ENCODE measurements at places on chromosomes 16 and 17. TPM values are rescaled to one million over a fixed set of nuclear protein-coding genes. Genes with fewer than 3 reads are reported as not detected.

DNA sequence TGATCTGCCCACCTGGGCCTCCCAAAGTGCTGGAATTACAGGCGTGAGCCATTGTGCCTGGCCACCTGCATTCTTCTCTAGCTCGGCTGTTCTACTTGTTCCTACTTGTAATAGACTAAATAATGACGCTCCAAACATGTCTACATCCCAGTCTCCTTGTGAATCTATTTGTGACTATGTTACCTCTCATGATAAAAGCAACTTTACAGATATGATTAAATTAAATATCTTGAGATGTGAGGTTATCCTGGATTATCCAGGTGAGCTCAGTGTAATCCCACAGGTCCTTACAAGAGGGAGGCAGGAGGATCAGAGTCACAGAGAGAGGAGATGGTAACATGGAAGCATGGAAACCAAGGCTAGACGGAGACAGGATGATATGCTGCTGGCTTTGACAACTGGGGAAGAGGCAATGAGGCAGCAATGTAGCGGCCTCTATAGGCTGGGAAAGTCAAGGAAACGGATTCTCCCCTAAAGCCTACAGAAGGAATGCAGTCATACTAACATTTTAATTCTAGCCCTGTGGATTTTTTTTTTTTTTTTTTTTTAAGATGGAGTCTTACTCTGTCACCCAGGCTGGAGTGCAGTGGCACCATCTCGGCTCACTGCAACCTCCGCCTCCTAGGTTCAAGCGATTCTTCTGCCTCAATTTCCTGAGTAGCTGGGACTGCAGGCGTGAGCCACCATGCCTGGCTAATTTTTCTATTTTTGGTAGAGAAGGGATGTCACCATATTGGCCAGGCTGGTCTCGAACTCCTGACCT lies 5.0 kb upstream of the LASP1 start:
- DNase-seq: no peak

DNA sequence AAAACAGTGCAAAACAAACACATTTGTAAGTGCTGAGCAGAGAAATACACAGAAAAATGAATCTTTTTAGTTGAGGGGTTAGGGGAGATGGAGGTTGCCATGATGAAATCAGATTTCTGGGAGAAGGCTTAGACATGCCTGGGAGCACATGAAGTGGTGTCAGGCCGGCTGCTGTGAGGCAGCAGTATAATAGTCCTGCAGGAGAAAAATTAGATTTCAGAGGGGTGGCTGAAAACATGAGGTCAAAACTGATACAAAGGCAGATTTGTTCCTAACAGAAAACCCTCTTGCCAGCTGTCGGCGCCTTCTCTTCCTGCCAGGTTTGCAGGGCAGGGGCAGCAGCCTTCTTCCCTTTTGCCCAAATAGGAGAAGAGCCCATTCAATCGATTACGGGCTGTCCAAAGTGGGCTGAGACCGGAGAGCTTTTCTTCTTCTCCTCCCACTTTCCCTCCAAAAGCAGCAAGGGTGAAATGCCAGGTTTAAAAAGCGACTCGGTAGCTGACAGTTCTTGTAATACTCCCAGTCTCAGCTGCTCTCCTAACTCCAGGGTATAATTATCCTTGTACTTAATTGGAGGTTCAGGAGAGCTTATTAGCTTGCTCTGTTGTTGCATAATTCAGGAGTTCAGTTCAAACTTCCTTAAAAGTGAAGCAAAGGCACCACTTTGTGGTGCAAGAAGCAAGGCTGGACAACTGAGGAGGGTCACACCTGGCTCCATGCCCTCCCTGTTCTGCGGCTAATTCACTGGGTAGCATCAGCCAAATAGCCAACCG lies 80.0 kb downstream of the PCTP start:
- DNase-seq: no peak

GRCh38 chr17:10624969-10625368 lies 32.1 kb downstream of the MYH3 start:
- DNase-seq: no peak

- no peak for DNase-seq
These were observed 236.0 kb downstream of the IRF8 start for GRCh38 chr16:86134802-86135461.

GRCh38 chr17:67503184-67503583 lies 126.1 kb downstream of the PITPNC1 start:
- DNase-seq: no peak

DNA sequence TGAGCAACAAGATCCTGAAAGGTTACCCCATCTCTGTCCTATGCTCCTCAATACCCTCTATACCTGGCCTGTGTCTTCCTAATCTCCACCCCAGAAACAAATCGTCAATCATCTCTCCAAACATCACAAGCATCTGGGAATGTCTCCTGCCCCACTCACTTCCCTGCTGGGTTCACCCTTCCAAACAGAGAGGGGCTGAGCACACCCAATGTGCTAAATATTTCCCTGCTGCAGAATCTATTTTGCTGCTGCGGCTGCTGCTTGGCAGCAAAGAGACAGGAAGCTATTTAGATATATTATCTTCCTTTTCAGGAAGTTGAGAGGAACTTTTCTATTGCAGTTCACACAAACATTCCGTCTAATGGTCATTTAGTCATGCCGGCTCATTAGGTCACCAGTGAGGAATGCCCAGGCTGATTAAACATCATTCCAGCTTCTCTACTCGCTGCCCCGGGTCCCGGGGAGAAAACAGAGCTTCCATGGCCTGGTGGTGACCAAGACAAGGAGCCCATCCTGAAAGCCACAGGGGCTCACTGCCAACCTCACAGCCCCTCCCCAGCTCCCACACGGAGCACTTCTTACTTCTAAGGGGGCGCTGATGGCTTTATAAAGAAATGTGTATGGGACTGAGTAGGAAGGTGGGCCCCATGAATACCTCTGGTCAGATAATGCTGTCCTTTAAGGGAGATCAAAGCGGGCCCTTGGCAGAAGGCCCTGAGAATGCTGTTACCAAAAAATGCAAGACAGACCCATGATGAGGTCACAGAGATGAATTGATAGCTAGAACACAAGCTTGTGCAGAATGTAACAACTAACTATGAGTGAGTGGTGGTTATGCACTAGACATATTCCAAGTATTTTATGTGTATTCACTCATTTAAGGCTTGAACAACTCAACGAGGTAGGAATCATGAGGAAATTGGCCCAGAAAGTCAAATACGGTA lies 218.3 kb downstream of the SOX9 start:
- DNase-seq: no peak

DNA sequence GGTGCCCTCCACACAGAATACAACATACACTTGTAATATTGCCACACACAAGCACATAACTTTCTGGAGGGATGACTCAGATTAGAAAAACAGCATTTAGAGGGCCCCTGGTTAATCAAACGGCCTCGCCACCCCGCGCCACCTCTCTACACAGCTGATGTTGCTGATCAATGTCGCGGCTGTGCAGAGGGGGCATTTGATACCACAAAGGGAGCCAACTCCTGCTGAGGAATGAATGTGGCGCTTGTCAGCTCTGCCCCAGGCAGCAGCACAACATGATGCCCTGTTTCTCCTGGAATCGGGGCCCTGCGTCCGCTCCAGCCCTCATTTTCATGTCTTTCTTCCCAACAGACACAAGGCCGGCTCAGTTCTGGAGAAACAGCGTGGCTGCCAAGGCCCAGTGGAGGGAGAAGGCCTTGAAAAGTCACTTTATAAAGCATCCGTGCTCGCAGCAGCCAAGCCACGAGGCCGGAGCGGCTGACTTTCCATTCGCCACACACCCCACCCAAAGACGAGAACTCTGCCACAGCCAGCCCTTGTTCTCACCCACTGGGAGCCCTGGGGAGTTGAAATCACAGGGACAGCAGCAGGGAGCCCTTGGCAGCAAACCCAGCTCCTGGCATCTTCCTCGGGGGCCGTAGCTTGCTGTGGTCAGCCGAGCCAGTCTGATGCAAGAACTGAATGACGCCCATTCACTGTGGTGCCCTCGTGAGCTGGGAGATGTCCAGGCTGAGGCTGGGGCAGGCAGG lies 65.6 kb downstream of the XYLT1 start:
- DNase-seq: no peak

- DNase-seq: no peak
These were observed 1.2 kb downstream of the ATP6V0A1 start for GRCh38 chr17:42459801-42460281.

DNA sequence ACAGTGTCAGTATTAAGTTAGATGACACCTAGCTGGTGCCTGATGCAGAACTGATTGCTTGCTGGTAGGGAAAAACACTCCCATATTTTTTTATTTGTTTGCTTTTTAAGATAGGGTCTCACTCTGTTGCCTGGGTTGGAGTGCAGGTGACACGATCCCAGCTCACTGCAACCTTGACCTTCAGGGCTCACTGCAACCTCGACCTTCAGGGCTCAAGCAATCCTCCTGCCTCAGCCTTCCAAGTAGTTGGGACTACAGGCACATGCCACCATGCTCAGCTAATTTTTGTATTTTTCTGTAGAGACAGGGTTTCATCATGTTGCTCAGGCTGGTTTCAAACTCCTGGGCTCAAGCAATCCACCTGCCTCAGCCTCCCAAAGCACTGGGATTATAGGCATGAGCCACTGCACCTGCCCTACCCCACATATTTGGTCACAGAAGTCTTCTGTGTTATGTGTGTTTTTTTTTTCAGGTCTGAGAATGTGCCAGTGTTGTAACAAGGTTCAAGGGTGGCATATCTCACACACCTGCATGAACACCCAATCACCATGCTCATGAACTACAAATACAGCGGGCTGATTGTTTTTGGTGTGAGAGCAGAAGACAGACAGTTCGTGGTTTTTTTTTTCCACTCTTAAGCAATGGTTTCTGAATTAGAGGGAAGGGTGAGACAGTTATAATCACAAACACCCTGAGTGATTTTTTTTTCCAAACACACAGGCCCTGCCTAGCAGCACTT lies 22.8 kb downstream of the SPAG9 start:
- DNase-seq: no peak

GRCh38 chr17:56690441-56691291 lies 97.2 kb downstream of the NOG start:
- no peak for DNase-seq

The NUTF2 gene
- 129 TPM for polyA plus RNA-seq

The CWC25 gene
- polyA plus RNA-seq: 27.4 TPM

The NPIPB2 gene
- 0.90 TPM for polyA plus RNA-seq

The ABCC3 gene
- polyA plus RNA-seq: 9.5 TPM

All from right renal pelvis (tissue), 4 donors.